ENCODE measurements at places on chromosomes 1 and 21. TPM values are rescaled to one million over a fixed set of nuclear protein-coding genes. Genes with fewer than 3 reads are reported as not detected.

The ILDR2 gene
- 3.1 TPM for total RNA-seq

The ST6GALNAC3 gene
- 0.72 TPM for total RNA-seq

The NEGR1 gene
- total RNA-seq: 2.7 TPM

The RCSD1 gene
- under 0.01 TPM for total RNA-seq

The PRELP gene
- not detected for total RNA-seq

The PLA2G2F gene
- total RNA-seq: 0.24 TPM

The NEXN gene
- 0.48 TPM for total RNA-seq

The SLC2A5 gene
- total RNA-seq: under 0.01 TPM

The SLFNL1 gene
- total RNA-seq: not detected

The ANKRD34A gene
- total RNA-seq: not detected

The LRRC38 gene
- total RNA-seq: not detected

The DIP2A gene
- 24.9 TPM for total RNA-seq

The SYT14 gene
- total RNA-seq: 1.7 TPM

The CNTN2 gene
- under 0.01 TPM for total RNA-seq

The SH3D21 gene
- 3.2 TPM for total RNA-seq

The CRABP2 gene
- 132 TPM for total RNA-seq

The KCNK2 gene
- total RNA-seq: not detected

The NTRK1 gene
- total RNA-seq: not detected

The ADAMTS1 gene
- 68.2 TPM for total RNA-seq

The TRIM58 gene
- 0.24 TPM for total RNA-seq

The CD247 gene
- not detected for total RNA-seq

The PAPPA2 gene
- total RNA-seq: 14.1 TPM

The ATP5IF1 gene
- total RNA-seq: 168 TPM

The TMEM125 gene
- 9.0 TPM for total RNA-seq

The CPLANE2 gene
- 5.1 TPM for total RNA-seq

The PCP4L1 gene
- total RNA-seq: not detected

The GRIK3 gene
- under 0.01 TPM for total RNA-seq

The TNN gene
- total RNA-seq: not detected

The KLHL21 gene
- total RNA-seq: 81.4 TPM

The VWA1 gene
- total RNA-seq: 13.0 TPM

The SPRR5 gene
- not detected for total RNA-seq

The SPATA45 gene
- not detected for total RNA-seq

The ACTL8 gene
- not detected for total RNA-seq

The APOBEC4 gene
- not detected for total RNA-seq

The GIPC2 gene
- 0.48 TPM for total RNA-seq

The ZNF697 gene
- 4.0 TPM for total RNA-seq

The S100PBP gene
- 13.4 TPM for total RNA-seq

The SLC1A7 gene
- not detected for total RNA-seq

The RXRG gene
- not detected for total RNA-seq

The S100A3 gene
- 7.0 TPM for total RNA-seq

The LCE1E gene
- 0.24 TPM for total RNA-seq

The CCDC28B gene
- 8.7 TPM for total RNA-seq

The UBL4B gene
- not detected for total RNA-seq

The FAF1 gene
- 48.7 TPM for total RNA-seq

The TIE1 gene
- total RNA-seq: 0.85 TPM

The LBR gene
- 31.8 TPM for total RNA-seq

The GABRD gene
- not detected for total RNA-seq

The ZFYVE9 gene
- 44.3 TPM for total RNA-seq

The SERPINC1 gene
- 0.24 TPM for total RNA-seq

The ACOT11 gene
- 3.4 TPM for total RNA-seq
